ENCODE measurements at places on chromosomes 1 and 21. TPM values are rescaled to one million over a fixed set of nuclear protein-coding genes. Genes with fewer than 3 reads are reported as not detected.

Gene DIP2A
- 56.3 TPM for total RNA-seq

Gene NPHS2
- total RNA-seq = not detected

Gene TRIM17
- 1.3 TPM for total RNA-seq

Gene UBL4B
- total RNA-seq = not detected

Gene HCRTR1
- total RNA-seq = 2.1 TPM

Gene NEK7
- 82.2 TPM for total RNA-seq

DNA sequence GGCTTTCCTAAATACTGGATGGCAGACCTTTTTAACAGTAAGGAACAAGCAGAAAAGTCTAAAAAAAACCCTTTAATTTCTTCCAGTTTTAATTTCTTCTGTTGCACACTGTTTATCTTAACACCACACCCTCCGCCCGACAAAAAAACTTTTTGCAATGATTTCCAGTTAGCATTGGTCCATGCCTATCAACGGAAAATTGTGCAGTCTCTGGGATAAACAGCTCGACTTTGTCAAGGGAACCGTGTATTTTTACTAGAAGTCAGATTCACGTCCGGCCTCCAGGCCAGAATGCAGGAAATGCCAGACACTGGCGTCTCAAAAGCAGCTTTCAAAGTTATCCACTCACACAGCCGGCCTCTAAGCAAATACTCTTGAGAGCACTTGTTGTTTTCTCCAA, 378 bp upstream of the NUP210L start:
- peak; percentile 73 for DNase-seq

GRCh38 chr1:91742848-91743292, 143.1 kb downstream of the TGFBR3 start:
- DNase-seq = peak; percentile 39

DNA sequence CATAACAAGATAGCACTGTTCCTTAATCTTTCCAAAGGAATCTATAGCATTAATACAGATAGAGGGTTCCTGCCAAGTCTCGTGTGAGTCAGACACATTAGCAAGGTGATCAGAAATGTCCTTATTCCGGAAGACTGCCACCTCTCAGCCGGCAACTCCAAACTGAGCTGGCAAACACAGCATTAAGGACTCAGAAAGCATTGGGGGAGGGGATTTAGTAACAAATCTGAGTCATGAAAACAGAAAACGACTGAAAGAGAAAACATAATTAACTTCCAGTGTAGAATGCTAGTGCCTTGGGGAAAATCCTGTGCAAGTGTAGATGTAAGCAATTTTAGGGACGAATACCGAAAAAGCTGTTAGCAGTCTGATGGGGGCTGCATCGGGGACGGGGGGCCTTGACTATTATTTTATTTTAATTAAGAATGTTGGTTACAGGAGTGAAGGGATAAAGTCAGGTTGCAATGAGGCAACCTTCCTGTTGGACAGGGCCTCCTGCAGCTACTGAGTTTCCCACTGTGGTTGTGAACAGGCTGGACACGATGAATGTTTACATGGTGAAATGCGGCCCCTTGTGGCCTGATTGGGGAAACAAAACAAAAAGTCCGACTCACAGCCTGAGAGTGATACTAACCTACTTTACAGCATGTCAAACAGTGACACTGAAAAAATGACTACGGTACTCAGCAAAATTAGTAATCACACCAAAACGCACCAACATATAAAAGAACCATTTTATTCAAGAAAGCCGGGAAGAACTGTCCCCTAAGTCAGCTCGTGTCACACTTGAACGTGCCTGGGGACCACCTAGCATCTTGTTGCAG, 20.7 kb downstream of the MIS18A start:
- peak; percentile 74 for DNase-seq

DNA sequence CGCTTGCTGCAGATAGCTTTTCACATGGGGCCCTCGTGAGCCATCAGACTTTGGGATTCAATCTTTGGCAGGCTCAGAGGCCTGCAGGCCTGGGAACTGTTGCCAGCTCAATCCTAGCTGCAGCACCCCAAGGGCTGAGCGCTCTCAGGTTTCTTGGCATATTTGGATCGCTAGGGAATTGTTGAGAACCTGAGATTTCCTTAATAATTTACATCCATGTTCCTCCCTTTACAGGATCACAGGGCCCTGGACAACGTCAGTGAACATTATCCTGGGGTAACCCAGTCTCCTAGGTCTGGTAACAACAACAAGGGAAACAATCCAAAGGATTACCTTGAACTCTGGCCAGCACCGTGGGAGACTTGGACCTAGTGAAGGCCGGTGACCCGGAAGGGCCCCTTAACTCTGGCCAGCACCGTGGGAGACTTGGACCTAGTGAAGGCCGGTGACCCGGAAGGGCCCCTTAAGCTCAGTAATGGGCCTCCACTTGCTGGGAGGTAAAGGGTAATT, 49.3 kb upstream of the NEK2 start:
- DNase-seq = no peak

DNA sequence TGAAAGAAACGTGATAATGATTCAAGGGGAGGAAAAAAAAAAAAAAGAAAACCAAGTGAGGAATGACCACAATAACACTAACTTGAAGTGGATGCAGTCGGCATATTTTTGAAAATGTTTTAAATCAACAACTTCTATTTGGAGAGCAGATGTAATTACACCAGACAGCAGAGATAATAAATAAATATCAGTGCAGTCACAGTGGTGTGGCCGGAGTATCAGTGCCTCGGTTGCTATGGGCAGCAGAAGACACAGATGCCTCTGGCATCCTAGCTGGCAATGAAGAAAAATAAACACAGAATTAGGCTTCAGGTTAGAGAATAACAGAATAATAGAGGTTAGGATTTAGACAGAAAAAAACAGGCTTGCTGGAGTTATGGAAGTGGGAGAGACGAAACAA, 888.3 kb downstream of the LTN1 start:
- DNase-seq = no peak

DNA sequence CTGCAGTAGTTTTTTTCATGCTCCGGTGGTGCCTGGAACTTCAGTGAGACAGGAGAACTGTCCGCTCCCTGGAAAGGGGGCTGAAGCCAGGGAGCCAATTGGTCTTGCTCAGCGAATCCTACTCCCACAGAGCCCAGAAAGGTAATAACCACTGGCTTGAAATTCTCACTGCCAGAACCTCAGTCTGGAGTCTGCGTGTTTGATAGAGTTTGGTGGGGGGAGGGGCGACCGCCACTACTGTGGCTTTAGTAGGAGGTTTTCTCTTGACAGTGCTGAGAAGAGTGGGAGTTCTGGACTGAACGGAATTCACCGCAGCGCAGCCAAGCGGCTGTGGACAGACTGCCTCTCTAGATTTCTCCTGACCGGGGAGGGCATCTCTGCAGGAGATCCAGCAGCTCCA, 8.0 kb upstream of the OR2M3 start:
- DNase-seq = no peak

GRCh38 chr1:94807742-94808491, 12.2 kb upstream of the SLC44A3 start:
- DNase-seq = no peak

DNA sequence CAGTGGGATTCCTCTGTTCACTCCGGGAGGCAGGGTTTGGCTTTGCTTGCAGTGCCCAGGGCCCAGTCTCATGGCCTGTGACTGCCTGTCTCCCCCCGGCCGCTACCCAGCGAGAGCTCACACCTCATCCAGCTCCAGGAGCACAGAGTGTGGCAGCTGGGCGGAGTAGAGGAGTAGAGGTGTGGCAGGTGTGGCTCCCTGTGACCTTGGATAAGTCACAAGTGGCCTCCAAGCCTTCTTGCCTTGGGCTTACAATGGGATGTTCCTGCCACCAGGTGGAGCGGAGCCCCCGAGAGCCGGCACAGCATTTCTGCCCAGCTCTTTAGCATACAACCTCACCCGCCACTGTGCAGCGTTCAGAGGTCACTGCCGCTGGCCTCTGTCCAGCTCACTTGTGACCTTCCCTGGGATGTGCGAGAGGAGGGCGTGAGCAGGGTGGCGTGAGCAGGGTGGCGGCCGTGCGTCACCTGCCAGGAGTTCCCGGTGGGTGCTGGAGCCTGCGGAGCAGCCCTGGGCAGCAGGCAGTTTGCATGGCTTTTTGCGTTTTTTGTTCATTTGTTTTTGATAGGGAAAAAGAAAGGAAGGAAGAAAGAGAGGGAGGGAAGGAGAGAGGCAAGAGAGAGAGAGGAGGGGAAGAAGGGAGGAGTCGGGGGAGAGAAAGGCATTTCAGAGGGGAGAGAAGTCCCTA, 42.4 kb downstream of the CRYAA start:
- peak; percentile 63 for DNase-seq

GRCh38 chr1:67133177-67133576, 1.6 kb downstream of the C1orf141 start:
- DNase-seq = no peak

DNA sequence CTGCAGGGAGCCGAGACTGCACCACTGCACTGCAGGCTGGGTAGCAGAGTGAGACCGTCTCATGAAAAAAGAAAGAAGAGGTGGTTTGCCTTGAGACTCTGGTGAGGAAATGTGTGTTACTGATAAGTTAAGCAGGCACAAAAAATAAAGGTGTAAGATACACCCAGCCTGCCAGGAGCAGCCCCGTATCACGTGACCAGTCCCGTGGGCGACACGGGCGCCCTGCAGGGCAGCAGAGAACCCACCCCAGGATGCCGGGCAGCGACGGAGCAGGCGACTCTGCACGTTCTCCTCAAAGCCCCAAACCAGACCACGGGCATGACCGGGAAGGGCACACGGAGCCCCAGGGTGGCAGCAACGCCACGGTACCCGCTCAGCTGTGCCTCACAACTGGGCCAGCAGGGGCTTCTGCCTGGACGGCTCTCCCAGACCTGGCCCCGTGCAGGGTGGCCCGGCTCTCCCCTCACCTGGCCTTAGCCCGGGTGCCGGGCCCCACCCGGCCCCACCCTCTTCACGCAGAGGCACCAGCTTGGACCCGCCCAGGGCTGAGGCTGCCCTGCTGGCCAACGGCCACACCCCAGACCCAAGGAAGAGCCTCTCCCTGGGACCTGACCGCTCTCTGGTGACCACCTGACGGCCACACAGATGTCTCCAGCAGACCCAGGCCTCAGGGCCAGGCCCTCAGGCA, 8.1 kb upstream of the TNFRSF4 start:
- no peak for DNase-seq

DNA sequence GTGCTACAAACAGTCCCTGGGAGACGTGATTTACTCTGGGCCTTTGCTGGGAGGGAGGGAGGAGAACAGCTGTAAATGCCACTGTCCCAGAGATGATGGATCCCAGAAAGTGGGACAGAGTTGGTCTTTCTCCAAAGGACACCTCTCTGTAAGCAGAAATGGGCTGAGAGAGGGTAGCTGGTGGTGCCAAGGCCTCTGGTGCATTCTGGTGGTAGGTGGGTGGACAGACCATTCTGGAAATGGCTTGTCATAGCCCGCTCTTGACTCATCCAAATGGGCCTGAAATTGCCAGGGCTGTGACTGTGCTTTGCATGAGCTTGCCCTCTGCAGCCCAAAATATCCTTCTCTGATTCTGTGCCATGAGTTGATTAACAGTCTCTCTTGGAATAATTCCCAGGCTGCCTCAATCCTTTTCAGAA, 36.1 kb downstream of the CCDC185 start:
- no peak for DNase-seq

All from thyroid gland (tissue), 4 donors.